NCI-H446 treated with DMSO at 0.1 percent for 48 hours (cell line): ENCODE measurements at places on chromosomes 6 and 20.

DNA sequence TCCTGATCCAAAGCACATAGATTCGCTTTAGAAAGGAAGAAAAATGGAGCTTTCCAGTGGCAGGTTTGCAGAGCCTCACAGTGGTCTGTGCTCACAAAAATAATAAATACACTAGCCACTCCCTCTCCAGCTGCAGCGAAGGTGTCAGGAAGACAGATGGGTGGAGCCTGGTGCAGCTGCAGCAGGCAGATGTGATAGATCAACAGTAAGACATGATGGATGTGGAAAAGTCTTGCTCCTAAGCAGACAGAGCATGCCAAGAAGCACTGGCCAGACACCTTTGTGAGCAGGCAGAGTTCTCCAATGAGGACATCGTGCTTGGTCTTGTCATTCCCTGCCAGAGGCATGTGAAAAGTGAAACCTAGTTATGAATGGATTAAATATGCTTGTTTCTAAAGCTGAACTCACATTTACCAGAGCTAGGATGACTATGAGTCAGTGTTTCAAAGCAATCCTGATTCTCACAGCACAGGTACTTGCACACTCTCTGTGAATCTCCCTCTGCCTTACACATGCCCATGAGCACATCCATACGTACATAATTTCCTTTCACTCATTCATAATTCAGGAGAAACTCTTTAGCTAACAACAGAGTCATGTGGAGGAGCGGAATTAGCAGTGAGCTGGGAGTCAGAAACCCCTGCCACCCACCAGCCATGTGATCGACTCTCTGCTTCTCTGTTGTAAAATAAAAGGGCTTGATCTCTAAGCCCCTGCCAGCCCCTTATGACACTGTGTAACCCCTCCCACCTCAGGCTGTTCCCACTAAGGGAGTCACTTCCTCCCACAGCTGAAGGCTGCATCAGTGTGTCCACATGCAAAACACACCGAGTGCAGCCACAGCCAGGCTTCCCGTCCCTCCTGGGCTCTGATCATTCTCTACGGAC, 111.2 kb downstream of the SCML4 start:
- no peak for DNase-seq

DNA sequence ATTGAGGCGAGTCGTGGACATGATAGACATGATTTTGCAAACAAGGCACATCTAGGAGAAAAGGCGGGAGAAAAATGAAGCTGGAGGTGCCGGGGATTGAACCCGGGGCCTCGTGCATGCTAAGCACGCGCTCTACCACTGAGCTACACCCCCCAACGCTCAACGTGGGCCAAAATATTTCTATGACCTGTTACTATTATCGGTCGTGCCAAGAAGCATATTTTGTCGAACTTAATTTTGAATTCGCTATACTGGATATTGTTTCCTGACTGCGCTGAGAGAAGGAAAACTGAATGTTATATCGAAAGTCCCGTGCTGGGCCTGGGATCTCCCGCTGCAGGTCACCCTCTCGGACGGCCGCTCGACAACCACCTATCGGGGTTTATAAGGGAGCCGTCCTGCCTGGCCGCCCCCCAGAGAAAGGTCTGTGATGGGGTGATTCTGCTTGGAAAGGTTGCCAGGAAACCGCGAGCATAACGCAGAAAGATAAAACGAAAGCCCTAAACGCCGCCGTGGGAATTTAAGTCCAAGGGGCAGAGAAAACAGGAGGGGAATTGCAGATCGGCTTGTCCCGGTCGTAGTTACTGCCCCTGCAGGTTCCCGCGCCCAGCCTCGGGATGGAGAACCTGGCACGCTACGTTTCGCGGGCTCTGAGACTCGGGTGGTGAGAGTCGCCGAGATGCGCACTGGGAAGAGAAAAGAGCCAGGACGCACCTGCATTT, 60.0 kb downstream of the TRIM27 start:
- peak; percentile 64 for DNase-seq

DNA sequence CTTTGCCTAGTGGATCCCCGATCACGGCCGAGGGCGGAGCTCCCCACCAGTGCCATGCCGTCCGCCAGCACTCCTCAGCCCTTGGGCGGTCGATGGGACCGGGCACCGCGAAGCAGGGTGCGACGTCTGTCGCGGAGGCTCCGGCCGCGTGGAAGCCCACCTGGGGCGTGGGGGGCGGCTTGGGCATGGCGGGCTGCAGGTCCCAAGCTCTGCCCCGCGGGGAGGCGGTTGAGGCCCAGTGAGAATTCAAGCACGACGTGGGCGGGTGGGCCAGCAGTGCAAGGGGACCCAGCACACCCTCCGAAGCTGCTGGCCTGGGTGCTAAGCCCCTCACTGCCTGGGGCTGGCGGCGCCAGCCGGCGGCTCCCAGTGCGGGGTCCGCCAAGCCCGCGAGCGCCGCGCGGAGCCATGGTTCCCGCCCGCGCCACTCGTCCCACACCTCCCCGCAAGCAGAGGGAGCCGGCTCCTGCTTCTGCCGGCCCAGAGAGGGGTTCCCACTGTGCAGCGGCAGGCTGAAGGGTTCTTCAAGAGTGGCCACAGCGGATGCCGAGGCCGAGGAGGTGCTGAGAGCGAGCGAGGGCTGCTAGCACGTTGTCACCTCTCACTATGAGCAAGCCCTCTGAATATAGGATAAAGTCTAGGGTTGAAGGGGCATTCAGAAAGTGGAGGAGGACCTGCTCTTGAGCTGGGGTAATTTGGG, 128.6 kb downstream of the GRM4 start:
- no peak for DNase-seq

DNA sequence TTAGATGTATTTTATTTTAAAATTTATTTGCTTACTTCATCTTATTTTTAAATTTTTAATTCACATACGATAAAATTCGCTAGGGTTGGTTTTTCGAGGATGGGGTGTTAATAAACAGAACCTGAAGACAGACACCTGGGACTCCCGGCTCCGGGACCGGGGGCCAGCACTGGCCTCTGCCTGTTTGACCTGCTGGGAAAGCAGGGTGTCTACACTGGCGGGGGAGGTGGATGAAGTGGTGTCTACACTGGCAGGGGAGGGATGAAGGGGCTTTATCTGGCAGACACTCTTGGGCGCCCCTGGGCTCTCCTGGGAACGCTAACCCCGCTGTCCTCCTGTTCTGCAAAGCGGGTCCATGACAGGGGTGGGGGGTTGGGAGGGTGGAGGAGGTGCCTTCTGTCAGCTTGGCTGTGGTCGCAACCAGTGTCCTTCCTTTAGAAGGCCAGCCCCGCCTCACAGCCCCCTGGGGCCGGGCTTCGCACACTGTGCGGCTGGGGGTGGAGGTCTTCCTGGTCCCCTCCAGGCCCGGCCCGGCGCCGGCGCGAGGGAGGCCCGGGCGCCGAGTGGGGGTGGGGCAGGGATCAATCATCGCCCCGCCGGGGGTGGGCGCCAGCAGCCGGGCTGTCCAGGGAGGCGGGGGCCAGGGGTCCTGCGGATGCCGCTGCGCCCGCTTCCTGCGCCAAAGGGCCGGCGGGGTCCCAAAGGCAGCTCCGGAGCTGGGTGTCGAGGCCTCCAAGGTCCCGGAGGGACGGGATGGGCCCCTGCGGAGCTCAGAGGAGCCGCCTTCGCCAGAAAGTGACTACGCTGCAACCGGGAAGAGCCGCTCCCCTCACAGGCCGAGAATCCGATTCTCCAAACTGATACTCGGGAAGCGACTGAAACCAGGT, 1.8 kb downstream of the GATA5 start:
- no peak for DNase-seq

GRCh38 chr6:37860226-37860839, 40.8 kb downstream of the ZFAND3 start:
- peak; percentile 31 for DNase-seq

DNA sequence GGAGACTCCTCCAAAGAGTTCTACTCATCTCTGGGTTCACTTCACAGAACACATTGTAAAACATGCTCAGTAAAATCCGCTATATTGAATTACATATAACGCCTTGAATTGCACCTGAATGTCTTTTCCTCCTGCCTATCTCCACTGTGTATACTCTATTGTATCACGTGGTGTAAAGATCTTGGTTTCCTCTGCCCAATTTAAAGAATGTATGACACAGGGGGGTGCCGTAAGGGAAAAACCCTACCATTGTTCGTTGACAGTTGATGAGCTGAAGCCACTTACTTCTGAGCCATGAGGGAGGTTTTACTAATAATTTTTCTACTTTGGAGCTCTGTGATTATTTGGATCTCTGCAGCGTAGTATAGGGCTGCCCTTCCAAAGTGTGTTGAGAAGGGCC, 6.0 kb downstream of the ASF1A start:
- DNase-seq = no peak
